ENCODE measurements at places on chromosomes 2 and 18. TPM values are rescaled to one million over a fixed set of nuclear protein-coding genes. Genes with fewer than 3 reads are reported as not detected.

The PID1 gene
- total RNA-seq: not detected

The MALL gene
- 1.6 TPM for total RNA-seq

The SLC11A1 gene
- 0.05 TPM for total RNA-seq

The MAP3K20 gene
- 8.1 TPM for total RNA-seq

GRCh38 chr2:130831356-130831755 is 5.4 kb upstream of the ARHGEF4 start:
- DNase-seq: no peak
- no peaks in the 10 kb centered on the region for H3K36me3 ChIP-seq
- no peaks in the 10 kb centered on the region for H3K4me1 ChIP-seq
- H3K27me3 ChIP-seq: peaks cover 22% of the 10 kb centered on the region
- H3K4me3 ChIP-seq: no peak overlapping the region

DNA sequence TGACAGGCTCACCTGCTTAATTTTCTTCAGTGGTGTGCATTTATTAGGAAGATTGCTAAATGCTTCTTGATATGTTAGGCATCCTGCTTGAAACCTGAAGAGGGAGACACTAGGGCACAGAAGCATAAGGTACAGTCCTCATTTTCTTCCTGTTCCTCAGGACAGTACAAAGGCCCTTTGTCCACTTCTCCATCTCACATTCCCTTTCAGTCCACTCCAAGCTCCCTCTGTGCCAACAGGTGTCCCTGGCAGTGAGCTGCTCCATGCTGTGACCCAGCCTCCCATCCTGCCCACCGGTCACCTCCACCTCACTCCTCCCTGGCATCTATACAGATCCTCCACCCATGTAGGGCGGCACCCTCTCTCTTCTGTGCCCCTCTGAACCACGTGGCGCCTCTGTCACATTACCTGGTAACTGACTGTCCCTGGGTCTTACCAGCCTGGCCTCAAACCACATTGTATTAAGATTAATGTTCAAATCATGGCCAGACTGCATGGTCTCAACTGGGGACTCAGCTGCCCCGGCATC is 162.8 kb downstream of the VAPA start:
- peaks cover 6% of the 10 kb centered on the region for H3K4me1 ChIP-seq
- H3K27ac ChIP-seq: no peak overlapping the region
- H3K27me3 ChIP-seq: peaks cover 2% of the 10 kb centered on the region
- H3K4me3 ChIP-seq: no peak overlapping the region
- DNase-seq: no peak

GRCh38 chr2:105070010-105070865 is 32.4 kb downstream of the MRPS9 start:
- H3K36me3 ChIP-seq: peaks cover 19% of the 10 kb centered on the region
- no peak overlapping the region for H3K27ac ChIP-seq
- DNase-seq: peak; percentile 21
- H3K4me1 ChIP-seq: peaks cover 21% of the 10 kb centered on the region

DNA sequence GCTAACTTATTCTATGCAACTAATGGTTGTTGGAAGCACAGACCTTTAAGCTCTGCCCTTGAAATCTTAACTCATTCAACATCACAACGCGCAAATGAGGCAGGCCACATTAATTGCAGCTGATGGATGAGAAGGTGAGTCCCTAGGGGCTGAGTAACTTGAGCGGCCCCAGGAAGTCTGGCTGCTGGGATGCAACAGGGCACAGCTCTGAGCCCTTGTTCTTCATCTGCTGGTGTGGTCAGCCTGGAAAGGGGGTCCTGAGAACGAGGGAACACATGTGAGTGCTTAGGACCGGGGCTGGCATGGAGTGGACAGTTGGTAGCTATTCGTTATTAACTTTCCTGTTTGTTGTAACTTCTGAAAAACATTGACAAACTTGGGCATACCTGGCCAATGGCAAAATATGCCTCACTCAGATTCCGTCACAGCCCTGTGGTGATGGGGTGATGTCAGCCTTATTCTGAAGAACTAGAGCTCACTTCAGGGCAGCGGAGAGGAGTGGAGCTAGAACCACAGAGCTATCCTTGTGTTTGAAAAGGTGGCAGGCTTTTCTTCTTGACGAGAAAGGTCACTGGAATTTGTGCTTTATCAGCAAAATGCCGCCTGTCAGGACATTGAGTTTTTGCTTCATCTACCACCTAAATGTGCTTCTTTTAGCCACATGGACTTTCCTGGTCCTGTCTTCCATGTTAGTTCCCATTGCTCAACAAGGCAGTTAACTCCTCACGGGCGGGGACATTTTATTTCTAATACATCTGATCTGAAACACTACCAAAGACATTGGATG is 145.9 kb upstream of the FHL2 start:
- H3K27ac ChIP-seq: no peak overlapping the region
- no peak for DNase-seq
- H3K36me3 ChIP-seq: no peaks in the 10 kb centered on the region
- no peak overlapping the region for H3K4me3 ChIP-seq

GRCh38 chr2:121420486-121420885 is 110.2 kb upstream of the RNU4ATAC start:
- H3K4me1 ChIP-seq: no peaks in the 10 kb centered on the region
- no peak for DNase-seq
- H3K27ac ChIP-seq: no peak overlapping the region
- H3K36me3 ChIP-seq: peaks cover 26% of the 10 kb centered on the region

DNA sequence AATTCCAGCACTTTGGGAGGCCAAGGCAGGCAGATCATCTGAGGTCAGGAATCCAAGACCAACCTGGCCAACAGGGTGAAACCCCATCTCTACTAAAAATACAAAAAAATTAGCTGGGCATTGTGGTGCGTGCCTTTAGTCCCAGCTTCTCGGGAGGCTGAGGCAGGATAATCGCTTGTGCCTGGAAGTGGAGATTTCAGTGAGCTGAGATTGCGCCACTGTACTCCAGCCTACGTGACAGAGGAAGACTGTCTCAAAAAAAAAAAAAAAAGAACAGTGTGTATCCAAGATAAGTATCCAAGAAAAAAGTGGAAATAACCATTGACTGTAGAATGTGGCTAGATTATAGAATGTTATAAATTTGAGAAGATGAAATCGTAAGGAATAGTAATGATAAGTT is 142.1 kb downstream of the FAM124B start:
- H3K36me3 ChIP-seq: no peaks in the 10 kb centered on the region
- no peak overlapping the region for H3K4me3 ChIP-seq
- H3K4me1 ChIP-seq: peaks cover 7% of the 10 kb centered on the region
- no peak for DNase-seq
- no peak overlapping the region for H3K27ac ChIP-seq

DNA sequence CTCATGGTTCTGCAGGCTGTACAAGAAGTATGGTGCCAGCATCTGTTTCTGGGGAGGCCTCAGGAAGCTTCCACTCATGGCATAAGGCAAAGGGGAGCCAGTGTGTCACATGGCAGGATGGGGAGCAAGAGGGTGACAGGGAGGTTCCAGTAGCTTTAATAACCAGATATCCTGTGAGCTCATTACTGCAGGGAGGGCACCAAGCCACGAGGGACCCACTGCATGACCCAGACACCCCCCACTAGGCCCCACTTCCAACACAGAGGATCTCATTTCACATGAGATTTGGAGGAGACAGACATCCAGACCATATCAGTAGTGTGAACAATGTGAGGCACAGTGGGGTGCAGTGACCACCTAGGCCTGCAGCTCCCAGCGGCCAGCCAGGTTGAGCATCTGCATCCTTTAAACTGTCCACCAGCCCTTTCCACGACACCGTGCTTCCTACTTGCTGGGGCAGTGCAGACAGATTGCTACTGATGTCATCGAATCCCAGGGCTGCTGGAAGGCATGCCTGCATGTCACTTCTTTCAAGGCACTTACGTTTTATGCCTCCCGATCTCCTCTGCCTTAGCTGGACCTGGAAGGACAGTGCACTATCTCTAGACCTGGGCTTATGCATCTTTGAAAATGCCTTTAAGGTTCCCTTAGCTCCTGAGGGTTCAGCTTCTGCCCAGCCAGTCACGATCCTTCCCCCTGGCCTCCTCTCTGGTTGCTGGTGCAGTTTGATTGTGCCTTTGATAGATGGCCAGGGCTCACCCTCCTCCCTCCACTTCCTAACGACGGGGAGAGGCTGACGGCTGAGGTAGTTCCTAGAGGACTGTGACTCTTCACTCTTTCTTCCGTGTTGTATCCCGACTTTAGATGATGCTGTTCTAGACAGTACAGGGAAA is 174.3 kb downstream of the FAM210A start:
- peaks cover 12% of the 10 kb centered on the region for H3K4me1 ChIP-seq
- no peak overlapping the region for H3K4me3 ChIP-seq
- no peak for DNase-seq
- no peaks in the 10 kb centered on the region for H3K27me3 ChIP-seq
- peaks cover 7% of the 10 kb centered on the region for H3K36me3 ChIP-seq

DNA sequence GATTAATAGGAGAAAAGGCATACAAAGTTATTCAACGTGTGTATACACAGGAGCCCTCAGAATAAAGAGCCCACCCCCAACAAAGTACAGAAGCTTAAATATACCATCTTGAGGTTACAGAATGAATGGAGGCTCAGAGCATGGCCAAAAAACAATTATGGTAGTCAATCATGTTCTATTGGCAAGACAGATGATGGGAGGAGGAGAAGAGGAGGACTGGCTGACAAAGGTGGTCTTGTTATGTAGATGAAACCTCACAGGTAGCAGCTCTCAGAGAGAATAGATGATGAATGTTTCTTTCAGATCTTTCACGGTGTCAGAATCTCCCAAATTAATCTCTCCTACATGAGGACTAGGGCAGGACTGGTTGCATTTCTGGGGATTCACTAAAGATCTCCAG is 66.0 kb downstream of the ARL4C start:
- peaks cover 60% of the 10 kb centered on the region for H3K4me1 ChIP-seq
- peaks cover 1% of the 10 kb centered on the region for H3K36me3 ChIP-seq
- H3K27ac ChIP-seq: no peak overlapping the region
- no peaks in the 10 kb centered on the region for H3K27me3 ChIP-seq

GRCh38 chr2:149037851-149038250 is 648 bp upstream of the LYPD6B start:
- H3K27me3 ChIP-seq: peaks cover 50% of the 10 kb centered on the region
- H3K36me3 ChIP-seq: no peaks in the 10 kb centered on the region
- no peaks in the 10 kb centered on the region for H3K4me1 ChIP-seq
- no peak overlapping the region for H3K27ac ChIP-seq

DNA sequence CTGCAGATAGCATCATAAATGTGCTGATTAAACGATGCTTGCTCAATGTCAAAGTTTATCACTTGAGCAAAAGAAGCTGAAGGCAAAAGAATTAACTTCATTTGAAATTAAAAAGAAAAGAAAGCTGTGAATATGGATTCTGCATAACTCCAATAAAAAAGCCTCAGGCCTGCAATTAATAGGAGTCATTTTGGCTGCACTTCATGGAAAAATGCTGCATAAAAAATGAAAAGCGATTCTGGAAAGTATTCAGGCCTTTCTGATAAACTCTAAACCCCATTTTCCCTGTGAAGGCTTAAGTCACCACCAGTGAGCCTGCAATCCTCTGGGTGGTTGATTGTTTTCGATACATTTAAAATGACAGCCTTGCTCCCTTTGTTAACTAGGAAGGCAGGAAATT is 1793.4 kb downstream of the SUCLG1 start:
- no peaks in the 10 kb centered on the region for H3K27me3 ChIP-seq
- H3K27ac ChIP-seq: no peak overlapping the region
- no peak for DNase-seq

DNA sequence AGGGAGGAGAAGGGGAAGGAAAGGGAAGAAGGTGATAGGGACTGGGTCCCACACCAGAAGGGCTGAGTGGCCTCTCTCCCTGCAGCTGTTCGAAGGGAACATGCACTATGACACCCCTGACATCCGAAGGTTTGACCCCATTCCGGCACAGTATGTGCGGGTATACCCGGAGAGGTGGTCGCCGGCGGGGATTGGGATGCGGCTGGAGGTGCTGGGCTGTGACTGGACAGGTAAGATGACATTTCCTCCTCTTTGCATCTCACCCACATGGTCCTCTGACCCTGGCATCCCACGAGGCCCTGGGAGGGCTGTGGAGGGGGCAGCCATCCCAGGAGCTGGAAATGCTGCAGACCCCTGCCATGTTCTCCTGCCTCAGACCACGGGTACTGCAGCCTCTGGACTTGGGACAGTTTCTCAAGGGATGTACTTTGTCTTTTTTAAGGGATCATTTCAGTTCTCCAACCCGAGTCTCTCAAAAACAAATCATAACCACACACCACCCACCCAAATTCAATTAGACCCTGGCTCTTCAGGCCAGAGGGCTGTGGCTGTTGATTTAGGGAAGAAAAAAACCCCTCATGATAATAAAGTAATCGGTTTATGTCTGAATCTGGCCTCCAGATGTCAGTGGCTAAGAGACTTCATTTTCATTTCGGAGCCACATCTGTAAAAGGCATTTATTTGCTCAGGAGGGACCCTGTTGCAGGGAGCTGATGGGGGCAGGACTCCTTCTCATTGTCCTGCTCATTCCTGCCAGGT is 63.5 kb downstream of the NRP2 start:
- H3K27ac ChIP-seq: no peak overlapping the region
- no peak overlapping the region for H3K4me3 ChIP-seq
- DNase-seq: no peak

DNA sequence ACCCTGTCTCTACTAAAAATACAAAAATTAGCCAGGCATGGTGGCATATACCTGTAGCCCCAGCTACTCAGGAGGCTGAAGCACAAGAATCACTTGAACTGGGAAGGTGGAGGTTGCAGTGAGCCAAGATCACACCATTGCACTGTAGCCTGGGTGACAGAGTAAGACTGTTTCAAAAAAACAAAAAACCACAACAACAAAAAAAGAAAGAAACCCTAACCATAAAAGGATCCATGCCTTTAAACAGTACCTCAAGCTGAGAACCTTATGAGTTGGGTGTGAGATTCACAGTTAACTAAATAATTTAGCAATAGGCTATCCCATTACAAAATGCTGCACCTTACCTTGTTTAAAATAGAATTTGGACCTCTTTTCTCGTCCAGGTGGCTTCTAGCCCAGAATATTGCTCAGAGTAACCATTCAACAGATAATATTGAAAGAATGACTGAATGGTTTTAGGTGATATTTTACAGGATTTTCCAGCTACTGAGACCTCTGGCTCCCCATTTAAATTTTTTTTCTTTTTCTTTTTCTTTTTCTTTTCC is 6.4 kb downstream of the DPYSL5 start:
- no peak overlapping the region for H3K27ac ChIP-seq
- H3K4me1 ChIP-seq: peaks cover 2% of the 10 kb centered on the region

- H3K27me3 ChIP-seq: peaks cover 2% of the 10 kb centered on the region
- DNase-seq: no peak
- H3K36me3 ChIP-seq: no peaks in the 10 kb centered on the region
- H3K4me3 ChIP-seq: no peak overlapping the region
- H3K4me1 ChIP-seq: peaks cover 6% of the 10 kb centered on the region
- no peak overlapping the region for H3K27ac ChIP-seq
Observed at GRCh38 chr2:238638982-238639628, 208.8 kb upstream of the TWIST2 start.

GRCh38 chr2:10814142-10814541 is 1.6 kb upstream of the PDIA6 start:
- peaks cover 9% of the 10 kb centered on the region for H3K27me3 ChIP-seq
- peaks cover 19% of the 10 kb centered on the region for H3K36me3 ChIP-seq
- no peak overlapping the region for H3K4me3 ChIP-seq
- H3K4me1 ChIP-seq: peaks cover 20% of the 10 kb centered on the region
- no peak overlapping the region for H3K27ac ChIP-seq
- no peak for DNase-seq

GRCh38 chr18:2625217-2625616 is 30.3 kb upstream of the SMCHD1 start:
- no peaks in the 10 kb centered on the region for H3K27me3 ChIP-seq
- no peak overlapping the region for H3K4me3 ChIP-seq
- H3K36me3 ChIP-seq: peaks cover 2% of the 10 kb centered on the region
- DNase-seq: no peak
- H3K27ac ChIP-seq: no peak overlapping the region

- peaks cover 13% of the 10 kb centered on the region for H3K4me1 ChIP-seq
- no peak overlapping the region for H3K27ac ChIP-seq
- DNase-seq: no peak
- H3K36me3 ChIP-seq: peaks cover 10% of the 10 kb centered on the region
- no peak overlapping the region for H3K4me3 ChIP-seq
Observed at GRCh38 chr18:74804677-74805076, 207.0 kb downstream of the ZNF407 start.

All from activated CD4-positive, alpha-beta T cell treated with anti-CD3 and anti-CD28 coated beads for 36 hours (primary cell).